ENCODE measurements at places on chromosomes 6 and 20.

- no peak for DNase-seq
Observed at GRCh38 chr6:42572523-42572922, 8.7 kb downstream of the UBR2 start.

DNA sequence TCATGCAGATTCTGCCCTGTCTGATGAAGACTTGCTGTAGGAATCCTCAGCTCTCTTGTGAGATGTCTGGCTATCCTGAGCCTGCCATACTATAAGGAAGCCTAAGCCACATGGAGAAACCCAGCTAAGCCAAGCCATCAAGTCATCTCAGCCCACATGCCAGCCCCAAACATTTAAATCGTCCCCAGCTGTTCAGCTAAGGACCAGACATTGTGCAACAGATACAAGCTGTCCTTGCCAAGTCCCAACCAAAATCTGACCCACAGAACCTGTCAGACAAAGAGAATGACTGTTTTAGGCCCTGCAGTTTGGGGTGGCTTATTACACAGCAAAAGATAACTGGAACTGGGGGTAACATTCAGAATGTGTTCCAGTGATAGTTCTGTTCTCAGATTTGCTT, 36.8 kb upstream of the FOXC1 start:
- DNase-seq = no peak

GRCh38 chr20:49894073-49894470, 21.3 kb downstream of the SPATA2 start:
- DNase-seq = no peak

DNA sequence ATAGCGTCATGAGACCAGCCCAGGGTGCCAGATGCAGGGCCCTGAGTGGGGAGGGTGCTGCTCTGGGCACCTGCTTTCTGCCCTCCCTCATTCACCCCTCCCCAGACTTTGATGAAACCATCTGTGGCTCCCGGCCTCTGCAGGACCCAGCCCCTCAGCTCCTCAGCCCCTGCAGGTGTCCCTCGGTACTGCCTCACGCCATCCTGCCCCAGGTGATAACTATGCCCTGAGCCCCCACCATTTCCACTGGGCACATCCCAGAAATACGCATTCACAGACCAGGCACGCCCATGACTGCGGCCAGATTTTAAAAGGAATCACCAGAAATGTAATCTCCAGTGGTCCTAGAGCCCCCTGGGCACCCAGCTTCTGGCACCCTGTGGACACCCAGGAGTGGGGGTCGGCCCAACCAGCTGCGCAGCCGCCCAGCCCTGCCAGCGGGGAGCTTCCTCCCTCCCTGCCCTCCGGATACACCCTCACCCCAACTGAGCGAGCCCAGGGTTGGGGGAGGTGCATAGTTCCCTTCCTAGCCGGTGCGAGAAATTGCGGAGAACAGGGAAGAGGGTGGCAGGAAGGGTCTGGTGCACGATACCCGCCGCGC, 615 bp upstream of the NTSR1 start:
- peak; percentile 87 for DNase-seq

GRCh38 chr6:138307352-138307751, 70.4 kb upstream of the SMIM28 start:
- no peak for DNase-seq

DNA sequence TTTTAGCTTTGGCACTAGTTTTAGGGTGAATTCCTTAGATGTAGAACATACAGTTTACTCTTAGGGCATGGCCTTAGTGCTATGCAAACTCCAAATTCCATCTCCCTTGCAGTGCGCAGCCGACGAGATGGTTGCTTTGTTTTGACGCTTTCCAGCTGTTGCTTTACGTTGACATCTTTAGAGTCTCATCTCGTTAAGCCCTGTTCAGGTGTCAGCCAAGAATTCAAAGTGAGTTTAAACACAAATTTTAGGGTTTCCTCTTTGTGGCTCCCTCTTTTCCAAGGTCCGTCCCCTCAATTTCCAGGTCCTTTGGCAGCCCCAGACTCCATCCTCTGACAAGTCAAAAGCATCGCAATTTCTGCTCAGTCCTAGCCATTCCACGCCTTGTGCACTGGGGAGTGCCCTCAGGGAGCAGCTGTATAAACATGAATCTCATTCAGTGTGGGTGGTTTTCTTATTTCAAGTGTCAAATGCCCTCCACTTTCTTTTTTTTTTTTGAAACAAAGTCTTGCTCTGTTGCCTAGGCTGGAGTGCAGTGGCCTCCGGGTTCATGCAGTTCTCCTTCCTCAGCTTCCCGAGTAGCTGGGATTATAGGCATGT, 14.1 kb upstream of the MAK start:
- DNase-seq = no peak

GRCh38 chr6:121651420-121651819, 216.0 kb downstream of the GJA1 start:
- no peak for DNase-seq

DNA sequence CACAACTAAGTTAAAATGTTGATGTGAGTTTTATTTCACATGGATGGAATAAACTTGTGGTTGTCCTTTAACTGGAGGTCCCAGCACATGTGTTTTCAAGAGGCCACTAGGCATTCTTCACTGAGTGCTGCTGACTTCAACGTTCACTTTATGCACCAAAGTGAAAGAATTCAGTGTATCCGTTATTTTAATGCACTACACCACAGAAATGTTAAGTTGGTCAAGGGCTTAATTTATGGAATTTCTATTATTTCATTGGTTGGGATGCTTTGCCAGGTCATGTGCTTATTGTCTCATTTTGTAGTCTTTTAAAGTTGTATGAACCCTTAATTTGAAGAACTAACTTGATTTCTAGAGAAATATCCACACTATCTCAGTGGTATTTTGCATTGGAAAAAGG, 106.4 kb downstream of the PPP1R14C start:
- DNase-seq = no peak

DNA sequence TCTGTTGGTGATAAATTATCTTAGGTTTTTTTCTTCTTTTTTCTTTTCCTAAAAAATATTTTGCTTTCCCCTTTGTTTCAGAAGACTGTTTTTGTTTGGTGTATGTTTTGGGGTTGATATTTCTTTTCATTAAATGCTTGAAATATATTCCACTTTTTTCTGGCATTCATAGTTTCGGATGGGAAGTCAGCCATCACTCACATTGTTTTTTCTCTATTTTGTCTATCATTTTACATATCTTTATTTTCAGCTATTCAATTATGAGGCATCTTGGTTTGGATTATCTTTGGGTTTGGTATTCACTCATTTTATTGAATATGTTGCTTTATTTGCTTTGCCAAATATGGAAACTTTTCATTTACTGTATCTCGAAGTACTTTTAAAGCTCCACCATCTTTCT, 600.5 kb upstream of the EYS start:
- DNase-seq = peak; percentile 7

DNA sequence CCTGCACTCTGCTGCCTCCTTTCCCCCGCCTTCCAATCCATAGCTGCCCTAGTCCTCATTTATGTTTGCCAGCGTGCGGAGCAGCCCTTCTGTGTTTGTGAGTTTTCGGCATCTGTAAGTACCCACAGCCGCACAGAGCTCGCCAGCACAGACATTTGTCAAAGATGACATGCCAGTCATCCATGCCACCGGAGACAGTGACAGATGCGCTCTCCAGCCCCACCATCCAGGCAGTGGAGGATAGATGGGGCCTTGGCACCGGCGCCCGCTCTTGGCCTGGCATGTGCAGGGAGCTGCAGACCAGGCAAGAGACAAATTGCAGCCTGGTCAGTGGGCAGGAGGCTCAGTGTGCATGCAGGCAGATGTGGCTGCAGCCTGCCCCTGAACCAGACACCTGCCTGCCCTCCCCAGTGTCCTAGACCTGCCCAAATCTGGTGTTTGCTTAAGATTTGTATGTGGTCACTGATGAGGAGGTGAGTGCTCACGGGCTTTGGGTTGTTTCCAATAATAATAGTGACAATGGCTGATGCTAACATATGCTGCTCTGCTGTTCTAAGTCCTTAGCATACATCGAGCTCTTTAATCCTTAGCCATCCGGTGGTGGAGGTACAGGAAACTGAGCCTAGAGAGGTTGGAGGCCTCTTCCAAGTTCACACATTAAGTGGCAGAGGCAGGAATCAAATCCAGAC, 78.1 kb downstream of the UNC5CL start:
- DNase-seq = no peak

DNA sequence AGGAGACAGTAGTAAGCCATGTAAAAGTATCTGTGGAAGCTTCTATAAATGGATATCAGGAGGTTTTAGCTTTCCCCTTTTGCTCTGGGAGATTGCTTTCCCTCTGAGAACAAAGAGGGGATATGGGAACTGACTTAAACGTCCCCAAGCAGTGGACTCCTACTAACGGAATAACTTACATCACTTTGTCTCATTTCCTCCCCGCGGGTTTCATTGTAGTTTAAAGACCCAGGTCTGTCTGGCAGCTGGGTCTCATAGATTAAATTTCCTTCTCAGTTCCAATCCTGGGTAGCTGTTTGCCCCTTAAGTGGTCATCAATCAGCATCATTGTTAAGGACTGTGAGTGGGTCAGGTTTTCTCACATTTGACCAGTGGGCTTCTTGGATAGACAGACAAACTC, 68.7 kb downstream of the PLAGL1 start:
- DNase-seq = no peak

DNA sequence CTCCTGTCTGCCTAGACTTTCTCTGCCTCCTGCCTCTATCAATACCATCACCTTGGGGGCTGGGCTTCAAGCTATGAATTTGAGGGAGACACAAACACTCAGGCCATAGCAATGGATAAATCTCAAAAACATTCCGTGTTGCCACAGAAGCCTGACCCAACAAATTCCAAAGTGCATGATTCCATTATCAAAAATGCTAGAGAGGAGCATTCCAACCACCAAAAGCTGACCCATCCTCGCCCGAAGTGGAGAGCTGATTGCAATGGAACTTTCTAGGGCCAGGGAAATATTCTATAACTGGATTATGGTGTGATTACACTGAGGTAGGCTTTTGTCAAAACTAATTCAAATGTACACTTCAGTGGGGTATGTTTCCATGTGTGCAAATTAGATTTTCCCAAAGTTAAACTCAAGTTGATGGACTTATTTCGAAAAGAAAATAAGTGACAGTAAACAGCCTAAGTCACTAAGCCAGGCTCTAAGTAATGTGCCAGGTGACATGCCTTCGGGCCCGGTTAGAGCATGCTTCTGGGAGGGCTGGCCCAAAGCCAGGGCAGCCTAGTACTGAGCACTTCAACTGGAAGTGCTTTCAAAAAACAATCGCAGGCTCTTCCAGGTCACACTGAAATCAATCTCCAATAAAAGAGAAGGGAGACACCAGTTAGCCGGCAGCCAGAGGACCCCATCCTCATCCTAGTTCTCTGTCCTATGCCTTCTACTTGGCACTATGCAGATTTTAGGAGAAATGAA, 142.3 kb downstream of the TBXT start:
- no peak for DNase-seq

DNA sequence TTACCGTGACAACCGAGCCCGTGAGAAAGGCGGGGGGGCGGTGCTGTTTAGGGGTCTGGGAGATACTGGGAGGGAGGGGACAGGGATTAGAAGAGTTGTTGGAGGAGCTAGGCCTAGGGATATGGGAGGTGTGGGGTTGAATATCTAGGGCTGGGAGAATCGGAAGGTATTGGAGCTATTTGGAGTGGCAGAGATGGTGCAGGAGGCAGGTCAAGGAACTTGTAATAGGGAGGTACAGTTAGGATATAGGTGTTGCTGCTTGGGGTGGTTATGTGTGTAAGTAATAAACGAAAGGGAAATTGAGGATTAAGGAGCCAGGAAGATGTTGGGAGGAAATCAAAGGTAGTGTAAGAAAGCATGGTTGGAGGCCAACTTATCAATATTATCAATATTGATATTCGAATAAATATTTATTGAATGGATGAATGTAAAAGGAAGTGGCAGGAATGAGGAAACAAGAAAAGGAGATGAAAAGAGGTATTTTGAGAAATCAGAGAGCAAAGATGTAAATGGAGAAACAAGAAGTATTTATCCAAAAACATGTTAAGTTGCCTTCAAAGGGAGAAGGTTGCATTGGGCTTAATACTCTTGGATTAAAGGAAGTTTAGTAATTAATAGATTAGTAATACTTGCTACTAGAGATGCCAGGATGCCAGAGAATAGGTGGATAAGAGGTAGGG, 602 bp downstream of the PPP1R11 start:
- DNase-seq = peak; percentile 96

- DNase-seq = peak; percentile 8
Observed at GRCh38 chr6:11653028-11653583, 115.6 kb downstream of the TMEM170B start.

GRCh38 chr6:118506071-118506638, 41.9 kb upstream of the PLN start:
- DNase-seq = no peak

- no peak for DNase-seq
Observed at GRCh38 chr6:83978997-83979396, 54.6 kb upstream of the MRAP2 start.

DNA sequence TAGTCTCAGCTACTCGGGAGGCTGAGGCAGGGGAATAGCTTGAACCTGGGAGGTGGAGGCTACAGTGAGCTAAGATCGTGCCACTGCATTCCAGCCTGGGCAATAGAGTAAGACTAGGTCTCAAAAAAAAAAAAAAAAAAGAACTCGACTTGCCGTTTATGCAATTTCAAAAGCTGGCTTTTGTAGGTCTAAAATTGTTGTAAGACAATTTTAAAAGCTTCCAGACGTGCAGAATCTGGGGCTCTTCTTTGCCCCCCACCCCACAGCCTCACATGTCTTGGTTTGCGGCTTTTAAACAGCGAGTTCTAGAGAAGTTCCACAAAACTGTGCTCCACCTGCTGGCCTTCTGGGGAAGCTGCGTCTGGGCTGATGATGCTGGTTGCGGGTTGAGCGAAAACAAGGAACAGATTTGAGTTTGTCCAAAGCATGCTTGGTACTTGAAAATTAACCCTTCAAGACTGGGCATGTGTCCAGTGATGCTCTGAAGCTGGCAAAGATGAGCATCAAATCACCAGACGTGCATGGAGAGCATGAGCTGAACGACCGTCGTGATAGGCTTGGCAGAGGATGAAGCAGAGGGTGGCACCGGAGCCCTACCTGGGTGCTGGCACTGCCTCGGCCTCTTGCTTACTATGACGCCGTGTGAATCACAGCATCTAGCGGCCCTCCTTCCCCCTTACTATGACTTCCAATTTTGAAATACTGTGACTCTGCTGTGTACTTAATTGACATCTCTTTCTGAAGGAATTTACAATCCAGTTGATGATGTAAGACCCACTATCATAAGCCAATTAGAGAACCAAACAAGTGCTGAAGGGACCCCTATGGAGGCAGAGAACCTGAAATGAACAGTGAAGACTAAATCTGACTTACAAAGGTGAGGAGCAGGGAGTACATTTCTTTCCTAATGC, 171.4 kb downstream of the GMPR start:
- DNase-seq = peak; percentile 84

DNA sequence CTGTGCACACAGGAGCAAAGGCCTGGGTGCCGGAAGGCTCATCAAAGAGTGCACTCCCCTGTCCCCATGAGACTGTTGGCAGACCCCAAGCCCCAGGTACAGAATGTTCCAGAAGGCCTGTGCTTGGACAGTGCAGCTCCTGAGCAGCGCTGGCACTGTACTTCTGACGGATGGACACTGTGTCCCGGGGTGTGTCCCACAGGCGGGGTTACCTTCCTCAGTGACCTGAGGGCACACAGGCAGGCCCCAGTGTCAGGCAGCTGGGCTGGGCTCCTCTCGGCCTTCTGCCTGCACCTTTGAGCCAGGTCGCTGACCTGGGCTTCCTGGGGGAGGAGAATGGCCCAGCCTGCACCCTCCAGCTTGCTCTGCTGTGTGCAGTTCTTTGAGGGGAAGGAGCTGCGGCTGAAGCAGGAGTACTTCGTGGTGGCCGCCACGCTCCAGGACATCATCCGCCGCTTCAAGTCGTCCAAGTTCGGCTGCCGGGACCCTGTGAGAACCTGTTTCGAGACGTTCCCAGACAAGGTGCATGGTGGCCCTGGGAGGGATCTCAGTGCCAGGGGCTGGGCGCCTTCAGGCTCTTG, 30.1 kb downstream of the PYGB start:
- no peak for DNase-seq

Data from GM23338 (cell line).